ENCODE measurements at places on chromosomes 6 and 20. TPM values are rescaled to one million over a fixed set of nuclear protein-coding genes. Genes with fewer than 3 reads are reported as not detected.

PRSS35 gene
- 3.2 TPM for total RNA-seq

MAPK13 gene
- total RNA-seq = 41.4 TPM

BPIFA1 gene
- total RNA-seq = not detected

C20orf204 gene
- total RNA-seq = 2.1 TPM

BPIFB1 gene
- total RNA-seq = not detected

TFAP2A gene
- total RNA-seq = 29.4 TPM

SLC29A1 gene
- total RNA-seq = 60.4 TPM

DTNBP1 gene
- 9.8 TPM for total RNA-seq

GRM1 gene
- total RNA-seq = not detected

WFDC10B gene
- total RNA-seq = not detected

DNA sequence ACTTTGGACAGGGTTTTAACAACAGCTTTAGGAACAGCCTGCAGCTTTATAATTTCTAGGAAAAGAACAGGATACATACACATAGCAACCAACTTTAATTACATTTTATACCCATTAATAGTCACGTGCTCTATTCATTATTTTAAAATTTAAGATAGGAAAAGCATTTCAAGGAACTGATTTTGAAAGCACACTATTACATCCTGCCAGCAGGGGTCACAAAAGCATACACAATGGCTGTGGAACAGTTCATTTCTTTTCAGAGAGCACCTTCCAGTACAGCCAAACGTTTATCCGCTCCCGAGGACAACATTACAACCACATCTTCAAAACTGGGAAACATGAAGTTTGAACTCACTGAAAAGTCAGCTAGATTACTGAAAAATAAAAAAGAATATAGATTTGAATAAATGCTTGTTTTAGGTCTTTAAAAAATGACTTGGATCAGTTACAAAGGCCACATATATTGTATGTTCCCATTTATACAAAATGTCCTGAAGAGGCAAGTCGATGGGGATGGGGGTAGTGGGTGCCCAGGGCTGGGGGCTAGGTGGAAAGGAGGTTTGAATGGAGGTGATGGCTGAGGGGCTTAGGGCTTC, 104.6 kb upstream of the EXOC2 start:
- DNase-seq = peak; percentile 66

DNA sequence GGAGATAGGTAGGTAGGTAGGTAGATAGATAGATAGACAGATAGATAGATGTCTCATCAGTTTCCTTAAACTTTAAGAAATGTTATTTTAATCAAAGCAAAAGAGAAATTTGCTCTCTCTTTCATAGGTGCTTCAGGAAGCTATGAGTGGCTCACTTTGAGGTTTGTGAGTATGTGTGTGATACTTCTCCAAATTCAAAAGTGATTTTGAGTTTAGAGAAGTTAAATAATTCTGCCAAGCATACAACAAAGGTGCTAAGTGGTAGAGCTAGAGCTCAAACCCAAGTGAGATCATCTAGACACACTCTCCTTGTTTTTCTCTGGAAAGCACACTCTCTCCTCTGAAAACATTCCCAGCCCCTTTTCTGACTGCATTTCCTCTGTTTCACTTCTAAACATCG, 156.2 kb downstream of the EDN1 start:
- DNase-seq = no peak

- no peak for DNase-seq
Measured at GRCh38 chr6:25713824-25714223, 40.7 kb upstream of the SLC17A4 start.

DNA sequence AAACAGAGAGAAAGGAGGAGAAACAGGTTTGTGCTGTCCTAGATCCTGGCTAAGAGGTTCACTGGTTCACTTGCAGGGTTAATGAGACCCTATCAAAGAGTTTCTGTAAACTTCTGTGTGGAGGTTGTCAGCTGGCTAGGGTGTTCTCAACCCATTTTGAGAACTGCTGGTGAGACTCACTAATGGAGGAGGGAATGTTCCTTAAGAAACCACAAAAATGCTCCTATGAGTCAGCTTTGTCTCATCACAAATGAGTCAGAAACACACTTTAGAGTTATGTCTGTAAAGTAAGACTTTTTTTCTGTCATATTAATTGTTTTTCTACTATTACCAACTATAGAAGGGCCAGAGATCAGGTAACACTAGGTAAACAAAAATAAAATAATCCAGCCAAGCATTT, 884.4 kb downstream of the PHF3 start:
- DNase-seq = peak; percentile 93

- no peak for DNase-seq
Measured at GRCh38 chr6:21524201-21524600, 69.3 kb upstream of the SOX4 start.

GRCh38 chr6:10389739-10390494, 25.0 kb downstream of the TFAP2A start:
- no peak for DNase-seq

DNA sequence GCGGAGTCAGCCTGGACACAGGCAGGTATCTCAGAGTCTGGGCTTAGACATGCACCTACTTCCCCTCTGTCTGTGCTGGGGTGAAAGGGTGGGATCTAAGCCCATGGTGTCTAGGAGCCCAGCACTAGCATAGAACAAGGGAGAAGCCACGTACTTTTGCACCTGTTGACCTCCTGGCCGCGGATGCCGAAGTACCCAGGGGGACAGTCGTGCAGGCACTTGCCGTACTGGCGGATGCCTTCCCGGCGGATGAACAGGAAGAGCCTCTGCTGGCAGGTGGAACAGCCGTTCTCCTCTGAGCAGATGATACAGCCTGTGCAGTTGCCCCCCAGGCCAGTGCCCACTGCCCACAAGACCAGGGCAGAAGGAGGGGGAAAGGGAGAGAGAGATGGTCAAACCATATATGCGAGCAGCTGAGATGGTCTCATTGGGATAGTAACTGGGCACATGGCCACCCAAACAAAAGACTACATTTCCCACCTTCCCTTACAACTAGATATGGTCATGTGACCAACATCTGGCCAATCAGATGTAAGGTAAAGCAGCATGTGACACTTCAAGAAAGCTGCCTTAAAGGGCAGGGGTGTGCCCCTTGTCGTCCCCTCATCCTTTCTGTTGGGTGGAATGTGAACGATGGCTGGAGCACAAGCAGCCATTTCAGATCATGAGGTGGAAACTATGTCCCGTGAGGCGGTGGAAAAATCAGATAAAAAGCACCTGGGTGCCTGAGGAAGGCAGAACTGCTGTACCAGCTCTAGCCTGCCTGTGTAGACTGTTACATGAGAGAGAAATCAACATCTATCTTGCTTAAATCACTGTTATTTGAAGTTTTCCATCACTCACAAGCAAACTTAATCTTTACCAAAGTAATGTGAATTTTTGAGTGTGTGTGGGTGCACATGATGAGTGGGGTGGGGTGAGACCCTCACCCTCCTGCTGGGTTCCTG, 34.0 kb downstream of the RSPO4 start:
- DNase-seq = peak; percentile 33

- no peak for DNase-seq
Measured at GRCh38 chr6:20845592-20845991, 311.3 kb downstream of the CDKAL1 start.

GRCh38 chr6:105424175-105424783, 21.4 kb upstream of the PREP start:
- DNase-seq = peak; percentile 70

DNA sequence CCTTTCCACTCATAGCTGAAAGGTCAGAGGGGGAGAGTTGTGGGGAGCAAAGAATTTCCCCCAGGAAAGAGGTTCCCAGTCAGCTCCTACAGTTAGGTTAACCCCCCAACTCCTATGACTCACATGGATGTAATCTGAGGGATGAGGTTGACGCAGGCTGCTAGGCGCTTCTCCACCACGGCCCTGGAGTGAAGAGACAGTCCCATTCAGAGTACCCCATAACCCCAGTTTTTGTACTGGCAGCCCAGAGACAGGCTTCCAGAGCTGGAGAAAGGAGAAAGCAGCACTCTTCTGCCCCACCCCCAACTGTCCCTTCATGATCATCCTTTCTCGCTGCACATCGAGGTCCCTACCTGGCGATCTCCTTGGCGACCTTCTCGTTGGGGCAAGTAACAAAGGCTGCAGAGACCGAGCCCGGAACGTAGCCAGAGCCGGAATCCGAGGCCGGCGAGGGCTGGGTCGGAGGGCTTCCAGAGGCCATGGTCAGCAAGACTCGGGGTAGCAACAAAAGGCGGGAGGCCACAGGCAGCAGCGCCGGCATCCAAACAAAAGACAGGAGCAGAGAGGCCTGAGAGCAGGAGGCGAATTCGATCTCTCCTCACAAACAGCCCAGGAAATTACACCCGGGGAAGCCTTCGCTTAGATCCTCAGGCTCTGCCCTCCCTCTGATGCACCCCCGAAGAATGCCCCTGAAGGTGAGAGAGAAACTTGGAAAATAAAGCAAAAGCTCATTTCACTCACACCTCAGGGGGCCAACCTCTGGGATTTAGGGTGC, 592 bp downstream of the CUTA start:
- peak; percentile 66 for DNase-seq

DNA sequence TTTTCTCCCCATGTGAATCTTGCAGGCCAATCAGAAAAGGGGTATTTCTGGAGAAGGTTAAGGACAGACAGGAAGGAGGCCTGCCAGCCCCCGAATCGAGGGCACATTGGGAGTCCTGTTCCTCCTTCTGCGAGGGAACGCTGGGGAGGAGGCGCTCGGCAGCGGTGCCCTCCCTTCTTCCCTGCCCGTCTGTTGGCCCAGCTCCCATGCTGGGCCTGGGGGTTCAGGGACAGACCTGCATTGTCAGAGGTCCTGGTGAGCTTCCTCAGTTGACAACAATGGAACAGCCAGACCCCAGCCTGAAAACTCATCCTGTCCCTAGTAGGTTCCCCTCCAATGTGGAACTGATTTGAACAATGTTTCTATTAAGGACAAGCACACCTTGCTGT, 15.1 kb upstream of the SYNJ2 start:
- DNase-seq = no peak

DNA sequence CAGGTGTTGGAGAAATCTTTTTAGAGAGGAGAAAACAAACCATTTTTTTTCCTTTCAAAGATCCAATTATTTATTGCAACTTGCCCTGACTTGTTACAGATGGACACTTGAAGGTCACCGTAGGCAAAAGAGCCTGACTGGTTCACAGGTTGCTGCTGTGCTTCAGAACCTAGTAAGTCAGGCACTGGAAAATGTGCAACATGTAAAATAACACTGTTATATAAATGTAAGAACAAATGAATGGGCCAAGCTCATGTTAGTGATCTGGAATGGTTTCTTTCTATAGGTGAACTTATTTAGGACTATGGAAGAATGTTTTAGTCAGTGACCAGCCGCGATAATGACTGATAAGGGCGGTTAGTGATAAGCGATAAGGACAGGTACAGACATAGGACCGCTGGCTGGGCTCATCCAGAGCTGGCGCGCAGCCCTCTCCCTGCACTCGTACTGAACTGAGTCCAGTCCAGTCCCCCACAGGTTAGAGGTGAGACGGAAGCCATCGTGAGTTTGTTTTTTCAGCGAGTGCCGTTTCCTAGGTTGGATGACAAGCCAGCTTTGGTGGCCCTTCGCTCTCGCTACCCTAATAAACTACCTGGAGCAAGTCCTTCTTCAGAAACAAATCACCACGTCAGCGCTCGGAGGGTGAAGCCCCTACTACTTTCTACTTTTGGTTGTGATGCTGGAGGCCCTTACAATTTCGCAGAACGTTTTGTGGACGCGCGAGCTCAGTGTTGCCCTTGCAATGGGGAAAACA, 94.4 kb upstream of the PRDM1 start:
- DNase-seq = peak; percentile 22

Measured in PC-3 (cell line).